Ascending aorta (tissue), 2 donors: ENCODE measurements at places on chromosomes 3 and 15.
A peak's percentile ranks its signal among the peaks of the same experiment; 100 is the strongest.

DNA sequence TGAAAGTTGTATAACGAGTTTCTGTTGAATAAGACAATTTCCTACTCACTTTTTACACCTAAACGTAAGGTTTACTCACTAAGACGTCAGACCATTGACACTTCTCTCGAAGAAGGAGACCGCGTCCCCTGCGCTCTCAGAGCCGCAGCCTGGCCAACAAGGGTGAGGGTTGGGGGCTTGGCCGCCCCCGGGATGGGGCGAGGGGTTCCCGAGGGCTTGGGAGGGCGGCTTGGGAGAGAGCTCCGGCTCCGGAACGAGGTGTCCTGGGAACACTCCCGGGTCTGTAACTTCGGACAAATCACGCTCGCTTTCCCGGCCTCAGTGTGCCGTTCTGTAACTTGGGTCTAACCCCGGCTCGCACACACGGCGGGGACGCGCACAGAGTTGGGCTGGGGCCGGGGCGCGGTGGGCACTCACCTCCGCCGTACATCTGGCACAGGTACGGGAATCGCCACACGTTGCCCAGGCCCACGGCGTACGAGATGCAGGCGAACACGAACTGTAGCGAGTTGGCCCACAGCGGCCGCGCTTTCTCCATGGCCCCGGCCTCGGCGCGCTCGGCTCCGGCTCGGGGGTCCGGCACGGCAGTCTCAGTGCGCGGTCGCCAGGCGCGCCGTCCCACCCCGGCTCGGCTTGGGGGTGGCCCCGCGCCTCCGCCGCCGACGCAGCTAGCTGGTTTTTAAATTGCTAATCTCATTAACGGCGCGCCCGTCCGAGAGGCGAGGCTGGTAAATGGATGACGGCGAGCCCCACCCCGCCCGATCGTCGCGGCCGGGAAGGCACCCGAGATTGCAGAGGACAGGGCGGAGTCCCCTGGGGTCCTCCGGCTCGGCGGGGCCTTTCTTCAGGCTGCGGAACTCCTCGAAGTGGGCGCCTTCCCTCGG lies at the start of gene SLC6A20:
Gene SLC6A20 (minus strand): TSS at position 655 of the 884 bp plus-strand sequence. CDS start 117 bp downstream, at position 538.
- no peak within 1 kb of the TSS for H3K27ac ChIP-seq
- no peaks in the 10 kb centered on the region for H3K36me3 ChIP-seq
- peaks cover 10% of the 10 kb centered on the region for H3K27me3 ChIP-seq
- peaks cover 4% of the 10 kb centered on the region for H3K4me1 ChIP-seq
- H3K4me3 ChIP-seq = peak within 1 kb of the TSS; percentile 46

- no peaks in the 10 kb centered on the region for H3K4me1 ChIP-seq
- no peak overlapping the region for H3K4me3 ChIP-seq
- no peak for DNase-seq
- no peaks in the 10 kb centered on the region for H3K36me3 ChIP-seq
- H3K27ac ChIP-seq = no peak overlapping the region
Observed at GRCh38 chr15:36673039-36673438, 93.6 kb downstream of the CDIN1 start.

DNA sequence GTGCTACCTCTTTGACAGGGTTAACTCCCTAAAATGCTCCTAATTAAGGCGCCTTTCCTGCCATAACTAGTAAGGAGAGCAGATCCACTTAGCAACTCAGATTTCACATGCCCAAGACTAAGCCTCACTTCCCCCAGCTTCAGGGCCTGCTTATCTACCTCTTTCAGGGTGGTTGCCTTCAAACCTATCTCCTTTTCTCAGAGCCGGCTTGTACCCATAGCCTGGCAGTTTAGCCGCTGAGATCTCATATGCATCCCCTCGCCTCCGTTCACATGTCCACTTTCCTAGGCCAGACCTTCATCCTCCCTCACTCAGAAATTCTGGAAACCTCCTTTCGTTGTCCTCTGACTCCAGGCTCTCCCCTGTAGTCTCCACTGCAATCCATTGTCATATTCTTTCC lies 1.0 kb upstream of the FSTL1 start:
- no peaks in the 10 kb centered on the region for H3K27me3 ChIP-seq
- DNase-seq = no peak
- peak overlapping the region; percentile 99 for H3K27ac ChIP-seq
- H3K4me3 ChIP-seq = peak overlapping the region; percentile 87

GRCh38 chr3:166837535-166837934 lies 542.6 kb downstream of the ZBBX start:
- H3K27ac ChIP-seq = no peak overlapping the region
- H3K27me3 ChIP-seq = no peaks in the 10 kb centered on the region
- H3K36me3 ChIP-seq = no peaks in the 10 kb centered on the region
- H3K4me1 ChIP-seq = no peaks in the 10 kb centered on the region

GRCh38 chr3:172367205-172368105 lies 80.8 kb downstream of the GHSR start:
- DNase-seq = no peak
- H3K4me3 ChIP-seq = no peak overlapping the region
- H3K27ac ChIP-seq = no peak overlapping the region
- H3K4me1 ChIP-seq = no peaks in the 10 kb centered on the region
- H3K27me3 ChIP-seq = no peaks in the 10 kb centered on the region
